ENCODE measurements at places on chromosomes 5 and 9. TPM values are rescaled to one million over a fixed set of nuclear protein-coding genes. Genes with fewer than 3 reads are reported as not detected.

The HDAC3 gene
- 85.9 TPM for total RNA-seq

The PCDHB3 gene
- not detected for total RNA-seq

The HTR4 gene
- not detected for total RNA-seq

The SLC45A2 gene
- not detected for total RNA-seq

The ACOT12 gene
- not detected for total RNA-seq

The ZDHHC21 gene
- total RNA-seq: 5.1 TPM

The DCP2 gene
- 94.0 TPM for total RNA-seq

The C9orf153 gene
- total RNA-seq: 0.46 TPM

The TXNDC8 gene
- total RNA-seq: not detected

The NR6A1 gene
- 1.1 TPM for total RNA-seq

The GLT6D1 gene
- not detected for total RNA-seq

DNA sequence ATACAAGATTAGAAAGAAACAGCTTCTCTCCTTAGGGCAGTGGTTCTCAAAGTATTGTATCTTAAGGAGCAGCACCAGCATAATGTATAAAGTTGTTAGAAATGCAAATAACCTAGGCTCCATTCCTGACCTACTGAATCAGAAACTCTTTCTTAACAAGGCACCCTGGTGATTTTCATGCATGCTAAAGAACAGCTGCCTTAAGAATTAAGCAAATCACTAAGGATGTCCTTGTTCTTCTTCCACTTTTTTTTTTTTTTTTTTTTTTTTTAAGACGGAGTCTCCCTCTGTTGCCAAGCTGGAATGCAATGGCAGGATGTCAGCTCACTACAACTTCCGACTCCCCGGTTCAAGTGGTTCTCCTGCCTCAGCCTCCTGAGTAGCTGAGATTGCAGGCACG, 1095.2 kb upstream of the EDIL3 start:
- no peaks in the 10 kb centered on the region for H3K36me3 ChIP-seq
- H3K27ac ChIP-seq: no peak overlapping the region
- DNase-seq: no peak
- no peaks in the 10 kb centered on the region for H3K4me1 ChIP-seq

DNA sequence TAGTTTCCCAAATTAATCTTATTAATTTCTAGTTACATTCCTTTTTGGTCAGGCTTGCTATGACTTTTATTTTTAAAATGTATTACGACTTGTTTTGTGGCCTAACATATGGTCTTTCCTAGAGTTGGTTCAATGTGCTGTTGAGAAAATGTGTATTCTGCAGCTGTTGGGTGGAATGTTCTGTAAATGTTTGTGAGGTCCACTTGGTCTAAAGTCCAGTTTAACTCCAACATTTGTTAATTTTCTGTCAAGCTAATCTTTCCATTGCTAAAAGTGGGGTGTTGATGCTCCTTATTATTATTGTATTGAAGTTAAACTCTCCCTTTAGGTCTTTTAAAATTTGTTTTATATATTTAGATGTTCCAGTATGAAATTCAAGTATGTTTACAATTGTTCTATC, 1010.8 kb upstream of the EDIL3 start:
- H3K36me3 ChIP-seq: no peaks in the 10 kb centered on the region
- H3K27ac ChIP-seq: no peak overlapping the region
- H3K4me1 ChIP-seq: no peaks in the 10 kb centered on the region

DNA sequence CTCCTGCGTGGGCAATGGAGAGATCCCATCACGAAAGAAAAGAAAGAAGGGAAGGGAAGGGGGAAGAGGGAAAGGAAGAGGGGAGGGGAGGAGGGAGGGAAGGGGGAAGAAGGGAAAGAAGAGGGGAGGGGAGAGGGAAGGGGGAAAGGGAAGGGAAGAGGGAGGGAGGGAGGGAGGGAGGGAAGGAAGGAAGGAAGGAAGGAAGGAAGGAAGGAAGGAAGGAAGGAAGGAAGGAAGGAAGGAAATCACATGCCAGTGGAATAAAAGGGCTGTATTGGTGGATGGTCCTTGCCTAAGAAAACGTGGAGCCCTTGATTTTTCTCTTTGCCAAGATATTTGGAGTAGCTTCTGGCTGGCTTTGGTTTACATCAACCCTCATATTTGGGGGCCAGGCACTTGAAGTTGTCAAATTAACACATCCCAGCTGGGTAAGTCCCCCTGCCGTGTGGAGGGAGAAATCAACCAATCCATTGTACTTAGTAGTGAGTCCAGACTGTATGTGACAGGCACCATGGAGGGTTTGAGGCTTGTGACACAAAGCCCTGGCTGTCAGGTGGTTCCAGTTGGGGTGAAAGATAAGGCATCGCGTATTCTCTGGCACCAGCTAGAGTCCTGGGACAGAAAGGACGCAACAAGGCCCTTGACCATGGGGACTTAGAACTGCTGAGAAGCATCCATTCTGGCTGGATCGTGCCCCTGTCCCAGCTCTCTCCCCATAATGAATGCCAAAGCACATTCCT, 23.7 kb downstream of the IDNK start:
- DNase-seq: no peak
- no peaks in the 10 kb centered on the region for H3K4me1 ChIP-seq
- no peak overlapping the region for H3K27ac ChIP-seq
- H3K4me3 ChIP-seq: no peak overlapping the region
- H3K27me3 ChIP-seq: no peaks in the 10 kb centered on the region
- peaks cover 19% of the 10 kb centered on the region for H3K36me3 ChIP-seq

DNA sequence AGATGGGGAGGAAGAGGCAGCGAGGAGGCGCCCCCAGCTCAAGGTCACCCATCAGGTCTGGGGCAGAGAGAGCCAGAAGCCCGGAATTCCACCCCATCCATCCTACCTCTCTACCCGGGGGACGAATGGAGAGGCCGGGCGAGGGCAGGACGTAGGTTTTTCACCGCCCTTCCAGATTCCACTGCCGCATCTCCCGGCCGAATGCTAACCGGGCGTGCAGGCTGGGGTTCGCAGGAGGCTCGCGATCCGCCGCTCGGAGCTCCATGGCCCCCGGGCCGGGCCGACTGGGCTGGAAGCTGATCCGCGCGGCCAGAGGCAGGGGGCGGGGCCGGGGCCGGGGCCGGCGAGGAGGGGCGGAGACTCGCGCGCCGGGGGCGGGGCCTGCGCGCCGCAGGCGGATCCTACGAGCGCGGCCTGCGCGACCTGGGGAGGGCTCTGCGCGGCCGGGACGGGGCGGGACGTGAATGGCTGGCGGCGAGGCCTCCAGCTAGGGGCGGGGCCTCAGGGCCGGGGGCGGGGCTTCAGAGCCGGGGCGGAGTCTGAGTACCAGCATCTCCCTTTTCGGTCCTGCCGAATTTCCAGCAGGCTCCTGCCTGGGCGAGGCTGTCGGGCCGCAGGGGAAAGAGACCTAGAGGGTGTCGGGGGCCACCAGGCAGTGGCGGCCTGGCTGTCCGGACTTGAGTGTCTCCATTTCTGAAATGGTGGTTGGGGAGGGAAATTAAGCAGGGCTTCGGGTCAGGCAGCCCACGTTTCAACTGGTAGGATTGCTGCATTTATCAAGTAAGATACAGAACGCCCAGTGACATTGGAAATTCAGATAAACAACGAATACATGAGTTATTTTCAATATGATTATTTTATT, at the start of gene ST6GALNAC4:
Gene ST6GALNAC4 (minus strand): TSS at position 322 of the 862 bp plus-strand sequence. CDS start 622 bp downstream, outside the sequence.
- H3K4me1 ChIP-seq: peaks cover 47% of the 10 kb centered on the region
- DNase-seq: peak; percentile 98
- peak within 1 kb of the TSS; percentile 76 for H3K4me3 ChIP-seq
- peaks cover 10% of the 10 kb centered on the region for H3K36me3 ChIP-seq
- peak within 1 kb of the TSS; percentile 69 for H3K27ac ChIP-seq

- no peaks in the 10 kb centered on the region for H3K27me3 ChIP-seq
- H3K4me1 ChIP-seq: peaks cover 11% of the 10 kb centered on the region
- H3K36me3 ChIP-seq: peaks cover 49% of the 10 kb centered on the region
- H3K4me3 ChIP-seq: no peak overlapping the region
Observed at GRCh38 chr5:172049226-172049796, 42.9 kb upstream of the FBXW11 start.

- no peaks in the 10 kb centered on the region for H3K4me1 ChIP-seq
- H3K27ac ChIP-seq: no peak overlapping the region
- no peak overlapping the region for H3K4me3 ChIP-seq
- H3K36me3 ChIP-seq: no peaks in the 10 kb centered on the region
Observed at GRCh38 chr5:145362266-145362665, 472.9 kb downstream of the PRELID2 start.

DNA sequence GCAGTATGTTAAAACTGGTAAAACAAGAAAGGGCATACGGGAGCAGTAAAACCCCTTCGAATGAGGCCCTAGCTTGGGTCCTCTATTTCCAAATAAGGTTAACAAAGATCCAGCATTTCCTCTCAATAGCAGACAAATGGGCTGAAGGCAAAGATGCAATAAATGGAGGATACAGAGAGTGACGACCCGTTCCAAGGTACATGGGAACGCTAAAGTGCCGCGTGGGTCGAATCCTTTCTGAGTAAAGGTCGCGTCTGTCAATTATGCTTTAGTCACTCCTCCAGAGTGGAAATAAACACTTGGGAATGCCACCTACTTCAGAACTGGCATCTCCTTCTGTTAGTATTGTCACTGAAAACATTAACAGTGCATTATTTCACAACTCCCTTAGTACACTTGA, 24.7 kb downstream of the ARL15 start:
- no peak overlapping the region for H3K27ac ChIP-seq
- no peaks in the 10 kb centered on the region for H3K36me3 ChIP-seq
- no peaks in the 10 kb centered on the region for H3K27me3 ChIP-seq
- no peaks in the 10 kb centered on the region for H3K4me1 ChIP-seq
- no peak overlapping the region for H3K4me3 ChIP-seq
- no peak for DNase-seq

GRCh38 chr9:86734771-86735170, 212.5 kb downstream of the GAS1 start:
- no peak overlapping the region for H3K4me3 ChIP-seq
- no peaks in the 10 kb centered on the region for H3K4me1 ChIP-seq
- H3K27ac ChIP-seq: no peak overlapping the region
- DNase-seq: no peak
- no peaks in the 10 kb centered on the region for H3K36me3 ChIP-seq

DNA sequence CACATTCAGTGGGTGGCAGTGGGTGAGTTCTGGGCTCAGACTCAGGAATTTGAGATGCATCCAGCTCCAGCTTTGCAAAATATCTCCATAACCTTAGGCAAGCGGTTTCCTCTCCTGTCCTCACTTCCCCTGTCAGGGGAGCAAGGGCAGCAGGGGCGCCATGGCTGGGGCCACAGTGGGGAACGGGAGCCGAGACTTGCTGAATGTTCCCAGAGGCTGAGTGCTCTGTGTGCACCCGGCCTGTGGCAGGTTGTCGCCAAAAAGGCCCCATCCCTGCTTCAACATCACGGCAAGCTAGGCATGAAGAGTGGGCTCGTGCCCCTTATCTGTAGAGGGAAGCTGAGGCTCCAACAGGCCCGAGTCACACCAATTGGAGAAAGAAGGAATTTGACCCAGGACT, 268.8 kb downstream of the NSG2 start:
- DNase-seq: no peak
- H3K4me1 ChIP-seq: no peaks in the 10 kb centered on the region
- H3K27me3 ChIP-seq: peaks cover 22% of the 10 kb centered on the region

- DNase-seq: no peak
- no peak overlapping the region for H3K27ac ChIP-seq
- no peaks in the 10 kb centered on the region for H3K27me3 ChIP-seq
- no peaks in the 10 kb centered on the region for H3K4me1 ChIP-seq
- no peaks in the 10 kb centered on the region for H3K36me3 ChIP-seq
- no peak overlapping the region for H3K4me3 ChIP-seq
Observed at GRCh38 chr5:22926574-22926973, 73.4 kb upstream of the CDH12 start.

DNA sequence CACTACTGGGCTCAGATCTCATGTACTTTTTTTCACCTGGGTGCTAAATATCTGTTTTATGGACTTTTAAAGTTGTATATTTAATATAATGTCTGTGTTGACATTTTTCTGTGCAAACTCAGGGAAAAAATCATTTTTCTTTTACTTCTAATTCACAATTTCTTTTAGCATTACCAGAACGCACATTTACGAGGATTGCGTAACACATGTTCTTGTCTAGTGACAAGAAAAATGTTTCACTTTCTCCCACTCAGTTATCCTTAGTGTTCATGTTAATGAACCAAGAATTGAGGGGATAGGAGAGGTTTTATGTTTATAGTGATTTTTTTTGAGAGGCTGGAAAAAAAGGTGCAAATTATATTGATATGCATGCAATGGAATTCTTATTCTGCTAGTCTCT, 86.3 kb upstream of the PJA2 start:
- peaks cover 8% of the 10 kb centered on the region for H3K27me3 ChIP-seq
- no peaks in the 10 kb centered on the region for H3K36me3 ChIP-seq
- DNase-seq: no peak
- no peak overlapping the region for H3K4me3 ChIP-seq
- H3K4me1 ChIP-seq: no peaks in the 10 kb centered on the region
- H3K27ac ChIP-seq: no peak overlapping the region

- H3K4me3 ChIP-seq: no peak overlapping the region
- no peaks in the 10 kb centered on the region for H3K4me1 ChIP-seq
- H3K27me3 ChIP-seq: peaks cover 8% of the 10 kb centered on the region
- no peaks in the 10 kb centered on the region for H3K36me3 ChIP-seq
- no peak for DNase-seq
- no peak overlapping the region for H3K27ac ChIP-seq
Observed at GRCh38 chr9:119349351-119349825, 19.8 kb downstream of the BRINP1 start.

- no peaks in the 10 kb centered on the region for H3K36me3 ChIP-seq
- H3K4me3 ChIP-seq: peak within 1 kb of the TSS; percentile 64
- H3K27me3 ChIP-seq: peaks cover 79% of the 10 kb centered on the region
- peak; percentile 70 for DNase-seq
Observed at GRCh38 chr5:174724484-174725260, at the start of gene MSX2. Gene MSX2 (plus strand): TSS chr5:174724582. CDS start chr5:174724660, 78 bp downstream.

- H3K27me3 ChIP-seq: peaks cover 18% of the 10 kb centered on the region
- H3K4me1 ChIP-seq: no peaks in the 10 kb centered on the region
- no peaks in the 10 kb centered on the region for H3K36me3 ChIP-seq
- no peak overlapping the region for H3K4me3 ChIP-seq
Observed at GRCh38 chr9:84953252-84953773, 283.8 kb downstream of the NTRK2 start.

GRCh38 chr9:121009650-121010049, 40.4 kb downstream of the C5 start:
- peaks cover 4% of the 10 kb centered on the region for H3K4me1 ChIP-seq
- H3K36me3 ChIP-seq: no peaks in the 10 kb centered on the region

DNA sequence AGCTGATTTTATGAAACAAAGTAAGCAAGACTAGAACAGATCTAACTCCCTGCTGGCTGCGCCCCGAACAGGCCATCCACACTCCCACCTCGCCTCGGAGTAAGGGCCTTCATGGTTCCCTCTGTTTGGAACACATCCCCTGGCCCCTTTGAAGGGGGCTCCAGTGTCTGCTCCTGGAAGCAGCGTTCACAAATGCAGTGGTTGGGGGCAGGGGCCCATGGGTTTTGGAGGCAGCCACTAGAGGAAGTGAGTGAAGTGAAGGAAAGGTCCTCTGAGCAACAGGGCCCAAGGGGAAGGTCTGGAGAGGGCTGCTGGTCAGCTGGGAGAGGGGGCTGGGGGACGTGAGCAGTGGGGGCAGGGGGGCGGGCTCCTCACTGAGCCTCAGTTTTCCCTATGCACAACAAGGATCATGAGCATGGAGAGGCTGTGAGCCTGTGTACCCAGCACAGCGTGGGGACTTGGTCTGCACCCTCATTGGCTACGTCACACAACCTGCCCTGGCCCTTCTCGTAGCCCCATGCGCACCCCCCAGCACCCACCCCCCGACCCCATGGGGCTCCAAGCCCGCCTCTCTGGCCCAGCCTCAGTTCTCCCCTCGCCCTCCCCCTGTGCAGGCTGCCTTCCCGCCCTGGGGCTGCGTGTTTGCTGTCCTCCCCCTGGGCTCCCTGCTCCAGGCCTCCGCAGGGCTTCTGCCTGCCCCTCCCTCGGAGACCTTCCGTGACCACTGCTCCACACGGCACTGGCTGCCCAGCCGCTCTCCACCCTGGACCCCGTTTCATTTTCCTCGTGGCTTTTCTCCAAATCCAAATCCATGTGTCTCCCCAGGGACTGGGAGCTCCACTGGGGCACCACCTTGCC, 39.5 kb downstream of the RASGEF1C start:
- no peak for DNase-seq
- H3K36me3 ChIP-seq: no peaks in the 10 kb centered on the region
- H3K4me1 ChIP-seq: no peaks in the 10 kb centered on the region
- H3K27ac ChIP-seq: no peak overlapping the region
- H3K4me3 ChIP-seq: no peak overlapping the region

Measured in activated CD4-positive, alpha-beta T cell treated with anti-CD3 and anti-CD28 coated beads for 36 hours (primary cell).